ENCODE measurements at places on chromosomes 4 and X. TPM values are rescaled to one million over a fixed set of nuclear protein-coding genes. Genes with fewer than 3 reads are reported as not detected.

SPANXD gene
- total RNA-seq = not detected

DNA sequence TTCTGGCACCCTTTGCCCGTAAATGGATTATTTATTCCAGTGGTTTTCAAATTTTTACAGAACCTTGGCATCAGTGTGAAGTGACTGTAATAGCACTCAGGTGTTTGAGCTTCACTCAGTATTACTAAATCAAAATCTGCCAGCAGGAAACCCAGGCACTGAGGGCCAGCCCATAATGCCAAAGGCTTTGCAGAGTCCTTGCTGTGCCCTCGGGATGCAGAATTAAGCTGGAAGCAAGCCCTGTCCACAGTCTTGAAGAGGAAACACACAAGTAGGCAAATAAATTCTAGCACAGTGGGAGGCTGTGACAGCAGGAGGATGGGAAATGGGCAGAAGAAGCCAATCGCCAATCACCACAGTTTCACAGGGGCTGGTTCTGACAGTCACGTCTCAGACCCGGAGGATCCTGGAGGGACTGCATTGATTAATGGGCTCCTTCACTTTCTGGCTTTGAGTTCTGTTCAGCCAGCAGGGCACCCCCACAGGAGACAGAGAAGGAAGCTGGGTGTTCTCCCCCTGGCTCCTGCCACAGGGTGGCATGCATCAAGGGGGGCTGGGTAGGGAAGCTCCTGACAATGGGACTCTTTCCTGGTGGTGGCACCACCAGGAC lies 138.8 kb downstream of the MTNR1A start:
- DNase-seq = no peak

GRCh38 chr4:186942758-186943377 lies 219.2 kb upstream of the FAT1 start:
- no peak for DNase-seq

TRIM60 gene
- total RNA-seq = not detected

DNA sequence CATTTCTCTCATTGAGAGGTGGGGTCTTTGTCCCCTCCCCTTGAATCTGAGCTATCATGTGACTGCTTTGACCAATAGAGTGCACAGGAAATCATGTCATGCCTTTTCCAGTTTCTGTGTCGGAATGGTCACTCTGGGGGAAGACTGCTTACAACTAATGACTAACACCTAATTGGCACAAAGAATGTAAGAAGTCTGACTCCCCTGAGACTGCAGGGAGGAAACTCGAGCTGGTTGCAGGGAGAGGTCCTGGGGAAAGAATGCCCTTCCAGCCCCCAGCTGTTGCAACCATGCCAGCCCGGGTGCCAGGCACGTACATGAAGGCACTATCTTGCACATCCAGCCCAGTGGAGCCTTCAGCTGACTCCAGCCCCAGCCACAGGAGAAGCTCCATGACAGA lies 254.2 kb downstream of the DHX15 start:
- no peak for DNase-seq

DNA sequence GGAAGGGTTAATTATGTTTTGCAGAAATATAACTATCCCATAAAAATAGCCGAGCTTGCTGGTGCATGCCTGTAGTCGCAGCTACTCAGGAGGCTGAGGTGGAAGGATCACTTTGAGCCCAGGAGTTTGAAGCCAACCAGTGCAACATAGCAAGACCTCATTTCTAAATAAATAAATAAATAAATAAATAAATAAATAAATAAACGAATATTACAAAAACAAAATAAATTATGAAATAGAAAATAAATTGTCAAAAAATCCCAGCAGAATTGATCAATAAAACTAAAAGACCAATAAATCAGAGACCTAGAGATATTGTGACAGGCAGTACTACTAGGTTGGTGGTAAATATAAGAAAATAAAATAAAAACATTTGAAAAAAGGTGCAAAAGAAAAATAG lies 6.7 kb upstream of the ARL13A start:
- DNase-seq = no peak

GRCh38 chrX:150482537-150483206 lies 85.7 kb upstream of the MTM1 start:
- DNase-seq = no peak

- no peak for DNase-seq
Observed at GRCh38 chrX:1462596-1463251, 10.0 kb upstream of the ASMTL start.

All from transverse colon (tissue), 4 donors.